Activated CD8-positive, alpha-beta memory T cell treated with anti-CD3 and anti-CD28 coated beads, Interleukin-2, amount 10 ng/mL, durations not matched to agents 7 days and 5 days (primary cell): ENCODE measurements at places on chromosomes 5 and 9.
A peak's percentile ranks its signal among the peaks of the same experiment; 100 is the strongest.

DNA sequence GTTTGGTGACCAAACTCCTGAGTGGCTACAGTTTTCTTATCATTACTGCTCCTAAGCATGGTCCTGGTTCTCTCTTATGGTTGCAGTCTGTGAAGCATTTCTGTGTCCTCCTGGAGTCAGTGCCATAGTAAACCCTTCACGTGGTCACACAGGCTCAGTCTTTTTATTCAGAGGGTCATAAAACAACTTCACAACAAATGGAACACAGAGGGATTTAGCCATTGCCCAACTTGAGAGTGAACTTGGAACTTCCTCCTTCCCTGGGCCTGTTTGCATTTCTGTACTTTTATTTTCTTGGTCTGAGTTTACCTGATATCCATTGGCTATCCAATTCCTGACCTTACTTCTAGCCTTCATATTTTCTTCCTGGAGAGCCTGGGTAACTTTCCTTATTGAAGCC, 144.9 kb downstream of the CCDC192 start:
- H3K27me3 ChIP-seq, result no peaks in the 10 kb centered on the region
- H3K4me1 ChIP-seq, result no peaks in the 10 kb centered on the region
- no peak for DNase-seq
- no peak overlapping the region for H3K27ac ChIP-seq

DNA sequence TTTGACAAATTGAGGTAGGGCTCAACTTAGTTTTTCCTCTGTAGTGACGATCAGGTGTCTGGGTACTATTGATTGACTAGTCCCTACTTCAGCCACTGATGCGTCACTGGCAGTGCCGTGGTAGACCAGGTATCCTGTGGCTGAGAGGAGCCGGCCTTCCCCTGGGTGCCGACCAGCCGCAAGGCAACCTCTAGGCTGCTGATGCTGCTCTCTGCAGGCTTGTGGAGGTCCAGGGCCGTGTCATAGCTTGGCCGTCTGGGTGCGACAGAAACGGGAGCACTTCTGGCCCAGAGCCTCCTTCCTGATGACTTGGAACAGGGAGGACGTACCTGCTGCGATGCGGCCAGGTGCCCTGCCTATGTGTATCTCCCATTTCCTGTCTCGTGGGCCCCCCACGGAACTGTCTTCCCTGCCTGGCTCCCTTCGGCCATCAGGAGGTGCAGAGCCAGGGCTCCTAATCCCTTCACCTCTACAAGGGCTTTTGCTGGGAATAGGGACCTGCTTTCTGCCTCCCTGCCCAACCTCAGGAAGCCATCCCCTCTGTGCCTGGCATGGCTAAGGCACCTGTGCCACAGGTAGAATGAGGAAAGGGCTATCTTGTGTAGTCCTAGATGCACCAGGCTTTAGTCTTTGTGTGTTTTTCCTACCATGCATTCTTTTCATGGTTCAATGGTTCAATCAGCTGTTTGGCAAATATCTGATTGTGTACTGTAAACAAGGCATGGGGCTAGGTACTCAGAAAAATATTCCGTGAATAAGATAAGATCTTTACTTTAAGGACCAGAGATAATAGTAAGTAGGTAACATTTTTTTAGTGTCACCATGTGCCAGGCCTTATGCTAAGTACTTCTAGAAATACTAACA, 44.6 kb downstream of the MVB12B start:
- H3K4me1 ChIP-seq, result peaks cover 39% of the 10 kb centered on the region
- no peak overlapping the region for H3K4me3 ChIP-seq
- H3K27me3 ChIP-seq, result no peaks in the 10 kb centered on the region
- H3K36me3 ChIP-seq, result peaks cover 23% of the 10 kb centered on the region
- H3K27ac ChIP-seq, result no peak overlapping the region

- H3K36me3 ChIP-seq, result peaks cover 12% of the 10 kb centered on the region
- no peak for DNase-seq
- H3K27me3 ChIP-seq, result no peaks in the 10 kb centered on the region
- no peak overlapping the region for H3K4me3 ChIP-seq
- H3K4me1 ChIP-seq, result peaks cover 24% of the 10 kb centered on the region
- H3K27ac ChIP-seq, result no peak overlapping the region
These were observed 110.3 kb downstream of the SLC12A2 start for GRCh38 chr5:128193665-128194390.

GRCh38 chr9:31325778-31326177, 1058.7 kb upstream of the ACO1 start:
- no peaks in the 10 kb centered on the region for H3K27me3 ChIP-seq
- H3K4me1 ChIP-seq, result peaks cover 8% of the 10 kb centered on the region
- no peak overlapping the region for H3K4me3 ChIP-seq
- H3K36me3 ChIP-seq, result no peaks in the 10 kb centered on the region
- no peak overlapping the region for H3K27ac ChIP-seq

DNA sequence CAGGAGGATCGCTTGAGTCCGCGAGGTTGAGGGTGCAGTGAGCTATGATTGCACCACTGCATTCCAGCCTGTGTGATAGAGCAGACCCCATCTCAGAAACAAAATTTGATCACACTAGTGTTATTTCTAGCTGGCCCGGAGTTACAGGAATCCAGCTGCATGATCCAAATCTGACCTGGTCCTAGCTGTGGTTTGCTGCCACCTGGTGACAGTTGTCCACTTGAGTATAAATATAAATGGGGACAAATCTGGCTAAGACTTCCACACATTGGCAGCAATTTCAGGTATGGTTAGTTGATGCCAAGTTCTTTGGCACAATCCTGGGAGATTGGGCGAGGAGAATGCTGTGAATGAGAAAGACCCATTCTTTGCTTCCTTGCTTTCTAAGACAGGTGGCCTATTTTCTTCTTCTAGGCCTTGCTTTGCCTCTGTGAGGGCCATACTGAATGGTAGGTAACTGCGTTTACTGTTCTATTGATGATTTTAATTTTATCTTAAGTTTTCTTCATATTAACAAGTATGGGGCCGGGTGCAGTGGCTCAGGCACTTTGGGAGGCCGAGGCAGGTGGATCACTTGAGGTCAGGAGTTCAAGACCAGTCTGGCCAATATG, 35.4 kb downstream of the UBE2R2 start:
- H3K36me3 ChIP-seq, result peaks cover 4% of the 10 kb centered on the region
- no peak overlapping the region for H3K4me3 ChIP-seq

DNA sequence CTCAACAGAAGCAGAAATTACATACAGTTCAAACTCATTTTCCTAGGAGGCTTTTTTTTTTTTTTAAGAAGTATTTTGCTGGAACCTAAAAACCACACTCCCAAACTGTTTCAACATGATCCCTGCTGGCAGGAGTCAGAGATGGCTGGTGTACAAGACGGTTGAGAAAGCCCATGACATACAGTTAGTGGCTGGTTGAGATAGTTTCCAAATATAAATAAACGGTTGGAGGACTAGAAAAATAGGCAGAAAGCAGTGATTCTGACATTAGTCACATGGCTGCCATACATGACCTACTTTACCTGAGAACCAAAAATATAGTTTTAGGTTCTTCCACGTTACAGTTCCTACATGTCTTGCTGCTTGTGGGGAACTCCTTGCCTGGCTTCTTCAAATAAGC, 31.7 kb upstream of the BASP1 start:
- H3K4me1 ChIP-seq, result no peaks in the 10 kb centered on the region
- H3K4me3 ChIP-seq, result no peak overlapping the region
- no peak overlapping the region for H3K27ac ChIP-seq
- DNase-seq, result no peak
- H3K27me3 ChIP-seq, result no peaks in the 10 kb centered on the region
- no peaks in the 10 kb centered on the region for H3K36me3 ChIP-seq

- no peak for DNase-seq
- no peaks in the 10 kb centered on the region for H3K36me3 ChIP-seq
- no peak overlapping the region for H3K27ac ChIP-seq
- H3K4me3 ChIP-seq, result no peak overlapping the region
- peaks cover 12% of the 10 kb centered on the region for H3K27me3 ChIP-seq
- H3K4me1 ChIP-seq, result peaks cover 11% of the 10 kb centered on the region
These were observed 26.1 kb upstream of the IFNK start for GRCh38 chr9:27497883-27498417.

GRCh38 chr5:32504989-32505596, 60.6 kb upstream of the ZFR start:
- no peak overlapping the region for H3K4me3 ChIP-seq
- H3K4me1 ChIP-seq, result peaks cover 4% of the 10 kb centered on the region
- no peak for DNase-seq
- H3K27me3 ChIP-seq, result peaks cover 20% of the 10 kb centered on the region
- no peaks in the 10 kb centered on the region for H3K36me3 ChIP-seq
- H3K27ac ChIP-seq, result no peak overlapping the region

- no peaks in the 10 kb centered on the region for H3K36me3 ChIP-seq
- H3K4me3 ChIP-seq, result no peak overlapping the region
- peaks cover 2% of the 10 kb centered on the region for H3K27me3 ChIP-seq
- H3K27ac ChIP-seq, result no peak overlapping the region
- H3K4me1 ChIP-seq, result no peaks in the 10 kb centered on the region
- DNase-seq, result no peak
These were observed 95.9 kb downstream of the CDH6 start for GRCh38 chr5:31289429-31289828.

DNA sequence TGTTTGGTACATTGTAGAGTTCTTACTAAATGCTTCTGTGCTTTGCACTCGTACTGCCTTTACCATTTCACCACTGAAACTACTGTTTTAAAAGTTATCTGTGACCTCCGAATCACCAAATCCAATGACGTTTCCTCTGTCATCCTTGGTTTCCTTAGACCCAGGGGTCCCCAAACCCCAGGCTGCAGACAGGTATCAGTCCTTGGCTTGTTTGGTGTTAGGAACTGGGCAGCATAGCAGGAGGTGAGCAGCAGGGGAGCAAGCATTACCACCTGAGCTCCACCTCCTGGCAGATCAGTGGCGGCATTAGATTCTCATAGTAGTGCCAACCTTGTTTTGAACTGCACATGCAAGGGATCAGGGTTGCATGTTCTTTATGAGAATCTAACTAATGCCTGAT, 26.8 kb upstream of the APC start:
- H3K4me1 ChIP-seq, result peaks cover 33% of the 10 kb centered on the region
- no peaks in the 10 kb centered on the region for H3K27me3 ChIP-seq

GRCh38 chr5:59187857-59188256, 605.0 kb downstream of the RAB3C start:
- H3K4me3 ChIP-seq, result peak overlapping the region; percentile 21
- H3K36me3 ChIP-seq, result no peaks in the 10 kb centered on the region
- no peak for DNase-seq
- peaks cover 13% of the 10 kb centered on the region for H3K4me1 ChIP-seq
- H3K27me3 ChIP-seq, result peaks cover 42% of the 10 kb centered on the region

- H3K27ac ChIP-seq, result no peak overlapping the region
- H3K4me3 ChIP-seq, result no peak overlapping the region
- H3K36me3 ChIP-seq, result peaks cover 1% of the 10 kb centered on the region
- H3K4me1 ChIP-seq, result no peaks in the 10 kb centered on the region
- H3K27me3 ChIP-seq, result no peaks in the 10 kb centered on the region
These were observed 67.7 kb upstream of the FCN1 start for GRCh38 chr9:134985451-134985850.

DNA sequence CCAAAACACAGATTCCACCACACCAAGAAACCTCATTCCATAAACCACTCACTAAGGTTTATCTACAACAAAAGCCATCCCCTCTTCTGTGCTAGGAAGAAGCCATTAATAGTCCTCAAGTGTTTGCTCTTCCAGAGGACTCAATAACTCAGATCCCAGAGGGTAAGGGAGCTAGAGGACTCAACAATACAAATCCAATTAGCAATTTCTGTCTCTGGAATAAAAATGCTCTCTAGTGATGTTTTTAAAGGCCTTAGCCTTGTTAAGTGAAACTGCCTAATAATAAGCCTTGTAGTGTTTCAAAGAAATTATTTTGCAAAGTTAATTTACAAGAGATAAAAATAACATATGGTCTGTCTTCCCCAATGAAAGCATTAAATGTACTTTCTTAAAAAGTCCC, 942.4 kb downstream of the CDH12 start:
- no peak overlapping the region for H3K4me3 ChIP-seq
- no peaks in the 10 kb centered on the region for H3K4me1 ChIP-seq
- H3K36me3 ChIP-seq, result no peaks in the 10 kb centered on the region
- no peaks in the 10 kb centered on the region for H3K27me3 ChIP-seq
- no peak overlapping the region for H3K27ac ChIP-seq

- peaks cover 27% of the 10 kb centered on the region for H3K27me3 ChIP-seq
- H3K27ac ChIP-seq, result no peak overlapping the region
- no peak for DNase-seq
- peaks cover 24% of the 10 kb centered on the region for H3K4me1 ChIP-seq
- no peaks in the 10 kb centered on the region for H3K36me3 ChIP-seq
- H3K4me3 ChIP-seq, result no peak overlapping the region
These were observed 40.1 kb upstream of the TLX3 start for GRCh38 chr5:171268700-171269620.

DNA sequence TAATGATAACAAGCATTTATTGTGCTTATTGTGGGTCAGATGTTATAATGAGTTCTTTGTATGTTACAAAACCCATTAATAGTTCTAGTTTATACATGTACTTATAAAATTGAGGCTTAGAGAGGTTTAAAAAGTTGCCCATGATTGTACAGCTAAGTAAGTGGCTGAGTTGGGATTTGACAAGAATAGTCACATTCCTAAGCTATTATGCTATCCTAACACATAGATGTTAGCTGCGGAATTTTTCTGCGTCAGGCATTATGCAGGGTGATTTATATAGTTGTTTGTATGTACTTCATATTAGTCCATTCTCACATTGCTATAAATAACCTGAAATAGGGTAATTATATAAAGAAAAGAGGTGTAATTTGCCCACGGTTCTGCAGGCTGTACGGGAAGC, 12.5 kb downstream of the COMMD10 start:
- H3K27me3 ChIP-seq, result no peaks in the 10 kb centered on the region
- no peaks in the 10 kb centered on the region for H3K4me1 ChIP-seq
- H3K36me3 ChIP-seq, result peaks cover 40% of the 10 kb centered on the region

- peaks cover 6% of the 10 kb centered on the region for H3K4me1 ChIP-seq
- no peaks in the 10 kb centered on the region for H3K27me3 ChIP-seq
- H3K36me3 ChIP-seq, result no peaks in the 10 kb centered on the region
These were observed 73.9 kb downstream of the RMI1 start for GRCh38 chr9:84054341-84055010.

- H3K27me3 ChIP-seq, result no peaks in the 10 kb centered on the region
- H3K27ac ChIP-seq, result no peak overlapping the region
- no peak overlapping the region for H3K4me3 ChIP-seq
- peaks cover 8% of the 10 kb centered on the region for H3K36me3 ChIP-seq
- no peak for DNase-seq
These were observed 8.1 kb upstream of the HAVCR1 start for GRCh38 chr5:157067005-157067404.

GRCh38 chr9:134983506-134984371, 66.0 kb upstream of the FCN1 start:
- no peaks in the 10 kb centered on the region for H3K4me1 ChIP-seq
- no peaks in the 10 kb centered on the region for H3K27me3 ChIP-seq
- no peak for DNase-seq
- H3K27ac ChIP-seq, result no peak overlapping the region
- H3K36me3 ChIP-seq, result peaks cover 1% of the 10 kb centered on the region

DNA sequence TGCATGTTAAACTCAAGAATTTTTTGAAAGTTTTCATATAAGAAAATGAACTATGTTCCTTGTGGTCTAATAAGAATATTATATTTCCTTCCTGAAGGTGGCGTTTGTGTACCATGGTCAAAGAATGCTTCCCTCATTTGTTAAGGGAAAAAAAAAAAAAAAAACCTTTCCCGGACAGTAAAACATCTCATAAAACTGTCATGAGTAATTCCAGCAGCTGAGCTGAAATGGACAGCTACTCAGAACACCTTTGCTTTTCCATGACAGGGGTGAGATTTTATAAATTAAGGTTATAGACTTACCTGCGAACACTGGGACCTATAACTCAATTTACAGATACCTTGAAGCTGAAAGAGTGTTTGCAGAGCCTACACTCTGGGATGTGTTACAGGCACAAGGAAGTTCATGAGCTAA, 113.2 kb upstream of the RANBP3L start:
- peaks cover 12% of the 10 kb centered on the region for H3K27me3 ChIP-seq
- no peak overlapping the region for H3K4me3 ChIP-seq
- DNase-seq, result no peak
- H3K36me3 ChIP-seq, result no peaks in the 10 kb centered on the region
- no peak overlapping the region for H3K27ac ChIP-seq
